ENCODE measurements at places on chromosomes 6 and 20.

- peak; percentile 75 for DNase-seq
Observed at GRCh38 chr6:55182016-55182650, 7.8 kb downstream of the HCRTR2 start.

DNA sequence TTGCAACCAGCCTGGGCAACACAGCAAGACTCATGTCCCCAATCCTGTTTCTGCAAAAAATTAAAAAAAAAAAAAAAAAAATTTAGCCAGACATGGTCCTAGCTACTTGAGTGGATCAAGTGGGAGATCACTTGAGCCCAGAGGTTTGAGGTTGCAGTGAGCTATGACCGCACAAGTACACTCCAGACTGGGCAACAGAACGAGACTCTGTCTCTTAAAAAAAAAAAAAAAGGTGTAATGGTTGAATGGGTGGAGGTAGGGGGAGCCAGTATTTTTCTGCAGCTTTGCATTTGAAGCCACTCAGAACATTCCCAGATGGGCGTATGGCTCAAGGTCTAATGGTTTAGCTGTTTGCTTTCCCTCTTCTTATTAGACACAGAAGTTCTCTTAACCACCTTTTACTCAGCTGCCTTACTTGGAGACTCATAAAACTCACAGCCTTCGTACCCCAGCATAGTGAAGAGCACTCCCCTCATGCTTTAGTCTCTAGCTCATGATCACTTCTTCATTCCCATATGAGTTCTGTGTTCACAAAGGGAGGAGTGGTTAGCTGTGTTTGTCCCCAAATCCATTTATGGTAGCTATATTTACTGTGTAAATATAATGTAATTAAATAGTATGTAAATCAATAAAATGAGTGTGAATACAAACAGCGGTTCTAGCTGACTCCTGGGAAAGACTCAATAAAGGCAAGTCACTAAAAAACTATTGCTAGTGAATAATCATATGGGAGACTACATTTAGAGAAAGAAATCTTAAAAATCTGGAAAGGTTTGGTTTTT, 9.0 kb downstream of the FKBP1A start:
- no peak for DNase-seq

- no peak for DNase-seq
Observed at GRCh38 chr6:12113190-12113577, 101.1 kb downstream of the HIVEP1 start.

DNA sequence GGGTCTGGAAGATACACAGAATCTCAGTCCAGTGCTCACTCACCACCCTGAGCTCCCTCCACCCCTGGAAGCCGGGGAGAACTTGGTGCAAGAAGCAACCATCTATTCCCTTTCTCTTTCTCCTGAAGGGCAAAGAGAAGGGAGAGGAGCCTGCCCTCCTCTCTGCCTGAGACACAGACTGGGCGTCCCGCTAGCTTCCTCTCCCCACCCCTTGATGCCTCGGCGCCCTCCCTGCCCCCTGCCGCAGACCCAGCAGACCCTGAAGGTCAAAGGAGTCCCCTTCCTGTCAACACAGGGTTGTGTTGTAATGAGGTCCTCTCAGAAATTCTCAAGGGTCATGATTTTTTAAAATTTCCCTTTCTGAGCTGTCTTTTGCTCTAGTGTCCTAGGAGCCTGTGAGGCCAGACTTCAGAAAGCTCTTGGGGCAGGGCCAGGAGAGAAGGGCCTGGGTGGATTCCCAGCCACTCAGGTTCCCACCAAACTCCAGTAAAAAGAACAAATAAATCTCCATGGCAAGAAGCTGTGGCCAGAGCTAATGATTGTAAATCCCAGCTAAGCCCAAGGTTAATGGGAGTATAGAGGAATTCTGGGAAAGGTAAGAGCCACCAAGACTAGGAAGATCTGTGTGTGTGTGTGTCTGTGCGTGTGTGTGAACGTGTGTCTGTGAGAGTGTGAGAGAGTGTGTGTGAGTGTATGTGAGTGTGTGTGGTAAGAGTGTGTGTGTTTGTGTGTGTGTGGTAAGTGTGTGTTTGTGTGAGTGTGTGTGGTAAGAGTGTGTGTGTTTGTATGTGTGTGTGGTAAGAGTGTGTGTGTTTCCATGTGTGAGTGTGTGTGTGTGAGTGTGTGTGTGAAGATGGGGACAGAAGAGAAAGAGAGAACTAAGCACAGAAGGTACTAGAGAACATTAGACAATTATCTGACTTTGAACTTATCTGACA, 1.1 kb upstream of the JPH2 start:
- no peak for DNase-seq

DNA sequence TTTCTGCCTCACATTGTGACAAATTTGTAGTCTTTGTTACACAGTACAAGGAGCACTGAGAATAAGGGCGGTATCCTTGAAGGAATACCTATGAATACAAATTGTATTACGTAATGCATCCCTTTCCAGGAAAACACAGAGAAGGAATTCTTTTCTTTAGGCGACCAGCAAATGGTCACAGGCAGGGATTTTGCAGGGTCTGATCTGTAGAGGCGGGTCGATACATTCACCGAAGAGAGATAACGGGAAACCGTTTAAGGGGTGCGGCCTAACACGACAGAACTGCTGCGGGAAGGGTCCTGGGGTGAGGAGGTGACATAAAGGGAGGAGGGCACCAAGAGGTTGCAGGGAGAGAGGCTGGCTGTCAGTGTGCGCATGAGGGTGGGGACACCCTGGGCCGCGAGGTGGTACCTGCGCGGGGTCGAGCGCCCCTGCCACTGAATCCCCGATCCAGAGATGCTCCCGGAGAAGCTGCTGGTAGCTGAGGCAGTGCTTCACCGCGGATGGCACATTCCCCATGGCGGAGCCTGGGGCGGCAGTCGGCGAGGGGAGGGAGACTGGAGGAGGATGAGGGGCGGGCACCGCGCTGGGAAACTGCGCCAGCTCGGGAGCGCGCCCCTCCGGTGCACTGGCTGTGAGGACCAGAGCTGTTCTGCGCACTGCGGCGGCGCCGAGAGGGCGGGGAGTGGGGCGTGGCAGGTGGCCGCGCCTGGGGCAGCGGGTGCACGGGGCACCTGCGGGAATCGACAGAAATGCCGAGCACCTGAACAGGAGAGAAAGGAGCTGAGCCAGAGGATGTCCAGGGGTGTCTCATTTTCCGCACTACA, at the start of gene HMGCLL1:
TSS of gene HMGCLL1 (minus strand) at position 656 of the 827 bp plus-strand sequence. CDS start at position 519, 137 bp downstream.
- DNase-seq = no peak

GRCh38 chr6:32249262-32249661, 25.4 kb upstream of the NOTCH4 start:
- DNase-seq = no peak

GRCh38 chr6:28764014-28764723, 159.6 kb downstream of the TRIM27 start:
- DNase-seq = no peak

DNA sequence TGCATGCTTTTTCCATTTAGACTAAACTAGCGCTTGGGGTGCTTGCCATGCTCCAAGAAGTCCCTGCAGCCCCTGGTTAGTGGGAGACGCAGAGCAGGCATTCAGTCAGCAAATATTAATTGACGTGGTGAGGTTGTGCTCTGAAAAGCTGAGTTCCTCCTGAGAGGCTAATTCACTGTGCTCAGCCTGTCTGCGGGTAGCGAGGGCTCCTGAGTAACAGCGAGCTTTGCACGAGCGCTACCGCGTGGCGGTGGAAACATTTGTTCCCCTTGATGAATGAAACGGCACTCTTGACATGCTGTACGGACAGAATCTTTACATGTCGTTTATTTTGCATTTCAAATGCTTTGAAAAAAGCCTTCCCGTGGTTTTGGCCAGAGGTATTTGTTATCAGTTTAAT, 170.6 kb upstream of the AGPAT4 start:
- peak; percentile 11 for DNase-seq

DNA sequence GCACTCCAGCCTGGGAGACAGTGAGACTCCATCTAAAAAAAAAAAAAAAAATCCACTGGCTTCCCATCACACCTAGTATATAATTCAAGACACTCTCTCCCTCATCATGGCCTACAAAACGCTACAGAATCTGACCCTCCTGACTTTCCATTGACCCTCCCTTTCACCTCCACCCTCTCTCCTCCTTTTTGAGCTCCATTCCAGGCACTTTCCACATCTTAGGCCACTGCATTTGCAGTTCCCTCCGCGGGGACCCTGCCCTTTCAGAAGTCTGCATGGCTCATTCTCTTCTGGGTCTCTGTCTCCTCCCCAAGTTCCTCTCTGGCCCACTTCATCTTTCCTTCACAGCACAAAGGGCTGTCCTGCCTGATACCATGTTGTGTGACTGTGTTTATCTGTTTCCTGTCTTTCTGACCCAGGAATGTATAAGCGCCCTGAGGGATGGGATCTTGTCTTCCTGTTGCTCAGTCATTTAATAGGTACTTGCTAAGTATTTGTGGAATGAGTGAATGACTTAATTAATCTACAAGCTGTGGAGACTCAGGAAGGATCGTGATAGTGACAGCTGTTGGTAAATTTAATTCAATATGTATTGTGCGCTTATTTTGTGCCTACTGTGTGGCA, 35.2 kb downstream of the NCR2 start:
- no peak for DNase-seq

DNA sequence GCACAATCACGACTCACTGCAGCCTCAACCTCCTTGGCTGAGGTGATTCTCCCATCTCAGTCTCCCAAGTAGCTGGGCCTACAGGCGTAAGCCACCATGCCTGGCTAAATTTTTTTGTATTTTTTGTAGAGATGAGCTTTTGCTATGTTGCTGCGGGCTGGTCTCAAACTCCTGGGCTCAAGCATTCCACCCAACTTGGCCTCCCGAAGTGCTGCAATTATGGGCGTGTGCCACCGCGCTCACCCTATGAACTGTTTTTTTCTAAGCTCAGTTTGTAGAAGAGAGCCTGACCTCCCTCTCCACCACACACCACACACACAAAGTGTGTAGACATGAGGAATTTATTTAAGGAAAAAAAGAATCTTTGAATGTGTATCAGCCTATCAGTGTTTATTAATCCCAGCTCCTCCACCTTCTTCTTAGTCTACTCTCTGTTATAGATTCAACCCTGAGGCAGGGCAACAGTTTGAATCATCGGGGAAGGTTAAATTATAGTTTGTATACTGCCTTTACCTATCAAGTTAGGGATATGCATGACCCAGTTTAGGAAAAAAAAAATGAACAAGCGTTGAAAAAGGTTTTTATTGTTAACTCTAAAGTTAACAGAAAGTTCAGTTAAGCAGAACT, 74.1 kb downstream of the PLEKHG1 start:
- DNase-seq = no peak

GRCh38 chr6:11685481-11686093, 93.0 kb downstream of the ADTRP start:
- no peak for DNase-seq

DNA sequence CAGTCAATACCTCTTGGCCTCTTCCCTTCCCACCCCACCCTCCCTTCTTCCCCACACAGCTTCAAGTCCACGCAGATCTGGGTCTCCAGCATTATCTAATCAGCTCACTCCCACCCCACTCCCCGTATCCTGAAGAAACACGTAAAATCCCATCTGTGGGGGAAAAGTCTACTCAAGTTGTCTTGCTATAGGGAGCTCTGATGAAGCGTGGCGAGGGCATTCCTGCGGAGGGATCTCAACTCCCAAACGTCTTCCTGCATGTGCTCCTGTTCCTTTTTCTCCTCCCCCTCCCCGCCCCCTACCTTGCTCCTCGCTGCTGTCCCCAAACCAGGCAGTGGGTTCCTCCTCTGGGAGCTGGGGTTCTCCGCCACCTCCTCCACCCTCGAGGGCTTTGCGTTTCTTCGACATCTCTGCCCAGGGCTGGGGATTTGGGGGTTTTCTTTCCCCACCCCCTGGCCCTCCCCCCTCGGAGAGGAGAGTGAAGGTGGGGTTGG, 181.8 kb downstream of the TBXT start:
- no peak for DNase-seq

DNA sequence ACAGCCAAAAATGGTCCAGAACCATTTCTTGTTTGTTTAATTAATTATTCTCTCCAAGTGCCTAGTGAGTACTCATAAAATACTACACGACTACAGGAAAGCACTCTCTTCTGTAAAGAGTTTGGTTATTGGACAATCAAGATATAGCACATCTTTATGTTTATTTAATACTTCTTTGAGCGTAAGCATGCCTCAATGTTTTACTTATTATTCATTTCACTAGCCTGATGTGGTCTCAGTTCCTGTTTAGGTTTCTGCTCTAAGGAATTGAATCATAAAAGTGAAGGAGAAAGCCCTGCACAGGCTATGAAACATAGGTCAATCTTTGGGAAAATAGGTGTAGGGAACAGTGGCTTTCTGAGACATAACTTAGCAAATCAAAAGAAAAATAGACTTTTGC, 45.9 kb upstream of the AIG1 start:
- no peak for DNase-seq

DNA sequence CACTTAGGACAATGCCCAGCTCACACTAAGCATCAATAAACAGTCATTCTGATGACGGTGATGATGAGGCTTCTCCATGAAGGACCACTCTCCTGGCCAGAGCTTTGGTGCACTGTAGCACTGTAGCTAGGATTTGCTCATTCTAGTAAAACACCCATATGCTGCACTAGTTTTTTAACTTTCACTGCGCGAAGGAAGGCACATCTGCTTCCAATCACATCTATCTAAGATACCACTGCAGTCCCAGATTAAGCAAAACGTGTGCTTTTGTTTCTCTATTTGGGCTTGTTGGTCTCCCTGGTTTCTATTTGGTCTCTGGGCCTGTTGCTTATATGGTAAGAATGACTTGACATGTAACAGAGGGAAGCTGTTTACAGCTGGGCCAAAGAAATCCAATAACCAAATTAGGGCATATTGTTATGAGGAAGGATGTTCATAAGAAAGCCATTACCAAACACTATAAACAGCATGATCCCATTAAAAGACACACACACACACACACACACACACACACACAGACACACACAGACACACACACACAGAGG, 62.4 kb downstream of the FAM229B start:
- DNase-seq = no peak

- no peak for DNase-seq
Observed at GRCh38 chr20:59579404-59580145, 24.8 kb upstream of the PHACTR3 start.

DNA sequence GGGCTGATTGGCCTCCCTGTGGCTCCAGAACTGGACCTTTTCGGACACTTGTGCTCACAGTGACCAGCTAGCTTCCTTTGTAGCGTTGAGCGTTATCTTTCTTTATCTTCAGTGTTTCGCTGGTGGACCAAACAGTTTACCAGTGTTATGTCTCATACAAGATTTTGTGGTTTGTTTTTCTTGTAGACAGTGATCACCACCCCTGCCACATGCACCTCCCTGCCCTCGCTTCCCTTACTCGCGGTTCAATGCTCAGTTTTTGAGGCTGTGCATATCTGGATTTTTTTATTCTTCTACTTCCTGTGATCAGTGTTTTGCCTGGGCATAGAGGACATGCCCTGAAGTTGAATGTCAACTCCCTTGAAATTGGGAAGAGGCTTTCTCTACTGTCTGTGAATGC, 16.4 kb downstream of the MYT1 start:
- no peak for DNase-seq

GRCh38 chr6:139519571-139520031, 145.2 kb upstream of the CITED2 start:
- DNase-seq = no peak

Measured in GDM1 (cell line).